ELR (cell line): ENCODE measurements at places on chromosomes 7 and 10.

- DNase-seq: no peak
Observed at GRCh38 chr10:79273604-79274003, 73.7 kb upstream of the PPIF start.

- no peak for DNase-seq
Observed at GRCh38 chr7:50352282-50352681, 47.8 kb downstream of the IKZF1 start.

- peak; percentile 72 for DNase-seq
Observed at GRCh38 chr7:105268511-105269392, 120.0 kb downstream of the SRPK2 start.

DNA sequence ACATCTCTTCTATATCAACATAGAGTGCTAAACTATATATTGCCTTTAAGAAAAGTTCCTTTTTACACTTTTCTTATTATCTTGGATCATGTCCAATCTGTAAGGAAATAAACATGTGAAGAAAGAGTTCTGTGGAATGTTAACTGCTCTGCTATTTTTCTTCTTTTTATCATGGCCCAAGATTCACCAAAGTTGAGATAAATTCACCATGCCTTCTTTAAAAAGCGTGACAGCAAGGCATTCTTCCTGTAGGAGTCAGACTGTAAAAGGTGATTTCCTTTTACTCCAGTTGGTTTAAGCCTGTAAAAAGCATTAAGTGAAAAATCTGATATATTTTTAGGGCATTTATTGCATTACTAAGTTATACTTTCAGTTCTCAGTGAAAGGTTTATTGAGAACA lies 165.7 kb upstream of the FZD1 start:
- DNase-seq: peak; percentile 2

- no peak for DNase-seq
Observed at GRCh38 chr7:12674861-12675260, 12.6 kb upstream of the ARL4A start.

DNA sequence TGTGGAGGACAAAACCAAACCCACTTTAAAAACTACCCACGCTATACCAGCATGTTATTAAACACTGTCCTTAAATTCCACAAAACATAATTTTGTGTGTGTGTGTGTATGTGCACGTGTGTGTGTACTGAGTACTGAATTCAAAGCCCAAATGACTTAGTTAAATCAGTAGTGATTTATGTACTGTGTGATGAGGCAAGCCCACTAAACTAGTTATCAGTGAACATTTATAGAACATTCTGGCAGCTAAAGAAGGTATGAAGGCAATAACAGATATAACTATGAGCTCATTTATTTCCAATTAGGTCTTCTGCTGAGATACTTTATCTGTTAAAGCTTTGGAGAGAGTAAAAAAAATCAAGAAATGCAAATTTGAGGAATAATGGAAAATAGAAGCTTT lies 115.1 kb downstream of the CPED1 start:
- no peak for DNase-seq

- DNase-seq: peak; percentile 49
Observed at GRCh38 chr7:2247141-2247995, 5.3 kb downstream of the NUDT1 start.

- no peak for DNase-seq
Observed at GRCh38 chr7:155741805-155742204, 70.5 kb downstream of the SHH start.
